Naive thymus-derived CD8-positive, alpha-beta T cell (primary cell): ENCODE measurements at places on chromosomes 4 and X.

GRCh38 chr4:53490965-53491622 is 100.2 kb downstream of the LNX1 start:
- peaks cover 9% of the 10 kb centered on the region for H3K27me3 ChIP-seq
- no peak for DNase-seq
- no peaks in the 10 kb centered on the region for H3K4me1 ChIP-seq
- no peak overlapping the region for H3K27ac ChIP-seq
- H3K36me3 ChIP-seq: no peaks in the 10 kb centered on the region
- no peak overlapping the region for H3K4me3 ChIP-seq

GRCh38 chrX:134520860-134521390 is 61.0 kb downstream of the HPRT1 start:
- H3K27ac ChIP-seq: no peak overlapping the region
- no peaks in the 10 kb centered on the region for H3K27me3 ChIP-seq
- no peak for DNase-seq
- H3K36me3 ChIP-seq: no peaks in the 10 kb centered on the region
- peaks cover 3% of the 10 kb centered on the region for H3K4me1 ChIP-seq

DNA sequence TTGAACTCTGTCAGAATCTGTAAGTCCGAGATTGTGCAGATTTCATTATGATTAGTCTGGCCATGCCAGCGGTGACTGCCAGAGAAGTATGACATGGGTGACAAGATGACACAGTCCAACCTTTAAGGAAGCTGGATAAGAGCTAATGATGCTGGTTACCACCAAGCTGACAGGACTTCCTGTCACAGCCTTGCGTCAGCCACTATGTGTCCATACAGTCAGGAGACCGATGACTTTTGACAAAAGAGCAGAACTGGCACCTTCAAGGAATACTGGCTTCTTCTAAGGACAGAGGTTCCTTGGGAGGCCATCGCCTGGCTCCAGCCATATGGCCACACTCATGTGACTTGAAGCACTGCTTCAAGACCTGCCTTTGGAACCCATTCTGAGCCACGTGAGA is 67.2 kb upstream of the TFDP3 start:
- no peak overlapping the region for H3K27ac ChIP-seq
- no peak for DNase-seq
- no peak overlapping the region for H3K4me3 ChIP-seq
- H3K27me3 ChIP-seq: no peaks in the 10 kb centered on the region

GRCh38 chr4:47551682-47552081 is 66.6 kb downstream of the ATP10D start:
- peaks cover 11% of the 10 kb centered on the region for H3K36me3 ChIP-seq
- H3K27me3 ChIP-seq: no peaks in the 10 kb centered on the region
- H3K27ac ChIP-seq: no peak overlapping the region
- no peaks in the 10 kb centered on the region for H3K4me1 ChIP-seq

DNA sequence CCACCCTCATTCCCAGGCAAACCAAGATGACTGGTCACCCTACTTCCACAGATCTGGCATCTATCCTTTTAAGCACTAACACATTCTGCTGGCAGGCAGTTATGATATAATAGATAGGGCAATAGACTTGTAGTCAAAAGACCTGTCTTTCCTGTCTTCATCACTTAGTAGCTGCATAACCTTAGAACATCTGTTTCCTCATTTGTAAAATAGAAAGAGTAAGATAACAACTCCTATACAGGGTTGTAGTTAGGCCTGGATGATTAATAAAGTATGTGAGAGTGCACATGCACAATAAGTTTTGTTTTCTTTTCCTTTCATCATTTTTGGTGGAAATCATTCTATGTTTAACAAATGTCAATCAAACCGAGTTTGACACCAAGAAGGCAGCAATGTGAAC is 72.1 kb downstream of the GPR82 start:
- DNase-seq: no peak
- H3K27ac ChIP-seq: no peak overlapping the region
- no peaks in the 10 kb centered on the region for H3K27me3 ChIP-seq
- peaks cover 4% of the 10 kb centered on the region for H3K36me3 ChIP-seq
- H3K4me1 ChIP-seq: peaks cover 31% of the 10 kb centered on the region
- H3K4me3 ChIP-seq: no peak overlapping the region

DNA sequence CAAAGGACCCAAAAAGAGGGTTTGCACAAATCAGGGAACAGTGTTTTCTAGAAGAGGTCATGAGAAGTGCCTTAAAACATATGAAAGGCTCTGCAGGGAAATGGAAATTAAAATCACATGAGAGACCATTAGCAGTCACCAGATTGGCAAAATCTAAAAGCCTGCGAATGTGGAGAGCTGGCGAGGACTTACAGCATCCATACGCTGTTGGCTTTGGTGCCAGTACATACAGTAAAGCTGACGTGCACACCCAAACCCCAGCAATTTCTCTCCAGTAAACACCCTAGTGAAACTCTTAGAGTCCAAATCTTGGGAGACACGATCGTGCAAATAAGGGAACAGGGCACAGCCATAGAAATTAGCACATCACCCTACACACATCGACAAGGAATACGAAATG is 25.4 kb upstream of the PPP2R2C start:
- DNase-seq: no peak
- no peak overlapping the region for H3K4me3 ChIP-seq
- no peak overlapping the region for H3K27ac ChIP-seq

DNA sequence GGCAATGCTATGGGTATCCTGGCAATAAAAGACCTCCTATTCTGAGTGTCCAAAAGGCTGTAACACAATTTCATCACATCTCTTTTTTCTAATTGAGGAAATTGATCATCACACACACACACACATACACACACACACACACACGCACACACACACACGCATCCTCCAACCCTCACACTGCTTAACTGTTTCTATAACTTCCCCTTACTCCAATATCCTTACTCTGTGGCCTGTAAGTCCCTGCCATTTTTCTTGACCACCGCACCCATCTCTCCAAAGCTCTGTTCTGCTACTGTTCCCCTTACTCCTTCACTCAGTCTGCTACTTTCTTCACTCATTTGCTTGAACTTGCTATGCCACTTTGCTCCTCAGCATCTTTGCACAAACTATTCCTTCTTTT is 115.6 kb downstream of the AMELX start:
- no peak for DNase-seq
- H3K4me1 ChIP-seq: no peaks in the 10 kb centered on the region
- no peaks in the 10 kb centered on the region for H3K36me3 ChIP-seq
- H3K27ac ChIP-seq: no peak overlapping the region
- H3K27me3 ChIP-seq: peaks cover 1% of the 10 kb centered on the region
- H3K4me3 ChIP-seq: no peak overlapping the region

- H3K27me3 ChIP-seq: no peaks in the 10 kb centered on the region
- H3K27ac ChIP-seq: no peak overlapping the region
- no peak for DNase-seq
These were observed 140.3 kb upstream of the ZXDB start for GRCh38 chrX:57451426-57452020.
